ENCODE measurements at places on chromosomes 2 and 18. TPM values are rescaled to one million over a fixed set of nuclear protein-coding genes. Genes with fewer than 3 reads are reported as not detected.
A peak's percentile ranks its signal among the peaks of the same experiment; 100 is the strongest.

Gene ABHD1
- 1.1 TPM for total RNA-seq

DNA sequence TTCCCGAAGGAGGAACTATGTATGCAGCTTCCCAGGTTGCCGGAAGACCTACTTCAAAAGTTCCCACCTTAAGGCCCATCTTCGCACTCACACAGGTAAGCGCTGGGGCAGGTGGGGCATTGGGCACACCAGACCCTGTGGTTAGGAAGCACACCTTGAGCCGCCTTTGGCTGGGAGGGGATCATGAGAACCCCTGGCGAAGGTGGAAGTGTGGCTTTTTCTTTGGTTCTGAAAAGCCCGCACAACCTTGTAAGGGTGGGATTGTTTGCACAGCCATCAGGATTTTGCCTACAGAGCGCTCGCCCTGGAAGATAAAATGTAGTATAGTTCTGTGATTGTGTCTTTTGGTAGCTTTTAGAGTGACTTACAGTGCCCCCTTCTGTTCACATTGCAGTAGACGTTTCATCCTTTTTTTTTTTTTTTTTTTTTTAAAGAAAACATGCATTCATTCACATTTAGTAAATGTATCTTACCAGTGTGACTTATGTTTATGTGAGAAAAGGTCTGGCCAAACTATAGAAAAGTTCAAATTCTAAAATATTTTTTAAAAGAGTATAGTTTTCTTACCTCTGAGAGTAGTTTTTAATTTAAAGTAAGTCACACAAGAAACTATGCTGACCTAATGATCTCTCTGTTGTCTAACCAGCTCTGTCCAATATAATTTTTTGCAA lies 5.3 kb downstream of the KLF11 start:
- DNase-seq: no peak

DNA sequence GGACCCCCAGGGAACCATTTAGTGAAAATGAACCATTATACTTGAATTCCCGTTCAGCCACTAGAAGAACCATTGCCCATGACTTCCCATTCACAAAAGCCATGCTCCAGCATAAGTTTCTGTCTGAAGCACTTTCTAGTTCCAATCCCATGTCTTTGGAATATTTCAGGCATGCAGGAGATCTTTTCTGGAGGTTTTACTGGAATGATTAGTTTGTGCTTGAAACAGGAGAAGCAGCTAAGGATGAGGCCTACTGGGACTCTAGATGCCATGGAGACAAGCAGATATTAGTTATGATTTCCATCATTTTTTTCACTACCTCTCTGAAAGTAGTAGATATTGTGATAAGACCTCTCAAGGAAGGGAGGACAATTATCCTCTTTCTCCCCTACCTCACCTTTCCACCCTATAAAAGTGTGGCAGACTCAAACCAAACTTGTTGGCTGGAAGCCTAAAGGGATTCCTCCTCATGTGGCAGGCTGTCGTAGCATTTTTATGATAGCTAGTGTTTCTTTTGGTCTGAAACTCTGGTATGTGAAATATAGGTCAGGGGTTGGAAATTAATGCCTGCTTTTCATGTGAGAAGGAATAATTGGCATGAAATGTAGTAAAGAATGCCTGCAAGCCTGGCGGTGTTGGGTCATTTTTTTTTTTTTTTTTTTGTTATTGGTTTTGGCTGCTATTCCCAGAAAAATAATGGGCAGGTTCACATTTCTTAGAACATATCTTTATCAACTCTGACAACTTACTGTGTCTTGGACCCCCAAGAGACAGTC lies 29.3 kb upstream of the MMADHC start:
- no peak for DNase-seq

- no peak for DNase-seq
Measured at GRCh38 chr18:57352761-57353136, 392 bp downstream of the ST8SIA3 start.

- DNase-seq: peak; percentile 27
Measured at GRCh38 chr2:217736776-217737550, 265.8 kb downstream of the TNS1 start.
